ENCODE measurements at places on chromosomes 1 and 21. TPM values are rescaled to one million over a fixed set of nuclear protein-coding genes. Genes with fewer than 3 reads are reported as not detected.
A peak's percentile ranks its signal among the peaks of the same experiment; 100 is the strongest.

GRCh38 chr1:11908095-11908675, 18.0 kb downstream of the KIAA2013 start:
- DNase-seq, result no peak
- no peaks in the 10 kb centered on the region for H3K27me3 ChIP-seq
- H3K27ac ChIP-seq, result peak overlapping the region; percentile 95
- H3K4me1 ChIP-seq, result no peaks in the 10 kb centered on the region
- peak overlapping the region; percentile 80 for H3K4me3 ChIP-seq
- H3K36me3 ChIP-seq, result no peaks in the 10 kb centered on the region

DNA sequence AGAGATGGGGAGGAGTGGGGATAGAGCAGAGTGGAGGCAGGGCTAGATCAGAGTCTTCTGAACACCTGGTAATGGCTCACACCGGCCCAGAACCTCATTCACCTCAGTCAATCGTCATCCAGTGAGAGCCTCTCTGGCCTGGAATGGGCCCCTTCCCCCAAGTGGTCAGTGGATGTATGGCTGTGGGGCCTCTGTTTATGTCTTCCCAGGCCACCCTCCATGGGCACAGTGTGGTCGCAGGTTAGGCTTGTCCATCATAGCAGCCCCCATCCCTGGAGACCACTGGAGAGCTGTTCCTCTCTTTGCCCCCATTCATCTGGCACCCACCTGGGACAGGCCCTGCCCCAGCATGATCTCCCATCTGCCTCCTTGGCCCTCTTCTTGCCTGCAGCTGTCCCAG, 29.6 kb upstream of the TENT5C start:
- H3K27ac ChIP-seq, result no peak overlapping the region
- no peaks in the 10 kb centered on the region for H3K27me3 ChIP-seq
- H3K4me3 ChIP-seq, result no peak overlapping the region

GRCh38 chr1:150516050-150516591, 569 bp downstream of the FALEC start:
- H3K27me3 ChIP-seq, result no peaks in the 10 kb centered on the region
- H3K36me3 ChIP-seq, result no peaks in the 10 kb centered on the region
- H3K4me1 ChIP-seq, result peaks cover 8% of the 10 kb centered on the region
- peak overlapping the region; percentile 74 for H3K4me3 ChIP-seq
- no peak for DNase-seq

DNA sequence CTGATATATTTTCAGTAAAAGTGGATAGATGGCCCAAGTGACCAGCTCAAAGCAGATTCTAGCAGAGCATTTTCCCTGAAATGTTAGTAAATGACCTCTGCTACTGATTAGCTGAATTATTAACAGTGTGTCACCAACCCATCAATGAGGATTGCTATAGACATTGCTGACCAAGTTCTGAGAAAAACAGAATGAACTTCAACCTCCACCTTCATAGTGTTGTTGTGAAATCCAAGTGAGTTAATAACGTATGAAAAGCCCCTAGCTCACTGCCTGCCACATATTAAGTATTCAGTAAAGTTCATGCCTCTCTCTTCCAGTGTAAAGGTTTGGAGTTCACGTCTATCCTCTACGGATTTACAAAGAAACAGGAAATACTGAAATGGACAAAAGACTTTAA, 15.8 kb downstream of the PLPP3 start:
- H3K36me3 ChIP-seq, result no peaks in the 10 kb centered on the region
- DNase-seq, result no peak
- no peaks in the 10 kb centered on the region for H3K27me3 ChIP-seq
- H3K27ac ChIP-seq, result no peak overlapping the region
- no peak overlapping the region for H3K4me3 ChIP-seq

DNA sequence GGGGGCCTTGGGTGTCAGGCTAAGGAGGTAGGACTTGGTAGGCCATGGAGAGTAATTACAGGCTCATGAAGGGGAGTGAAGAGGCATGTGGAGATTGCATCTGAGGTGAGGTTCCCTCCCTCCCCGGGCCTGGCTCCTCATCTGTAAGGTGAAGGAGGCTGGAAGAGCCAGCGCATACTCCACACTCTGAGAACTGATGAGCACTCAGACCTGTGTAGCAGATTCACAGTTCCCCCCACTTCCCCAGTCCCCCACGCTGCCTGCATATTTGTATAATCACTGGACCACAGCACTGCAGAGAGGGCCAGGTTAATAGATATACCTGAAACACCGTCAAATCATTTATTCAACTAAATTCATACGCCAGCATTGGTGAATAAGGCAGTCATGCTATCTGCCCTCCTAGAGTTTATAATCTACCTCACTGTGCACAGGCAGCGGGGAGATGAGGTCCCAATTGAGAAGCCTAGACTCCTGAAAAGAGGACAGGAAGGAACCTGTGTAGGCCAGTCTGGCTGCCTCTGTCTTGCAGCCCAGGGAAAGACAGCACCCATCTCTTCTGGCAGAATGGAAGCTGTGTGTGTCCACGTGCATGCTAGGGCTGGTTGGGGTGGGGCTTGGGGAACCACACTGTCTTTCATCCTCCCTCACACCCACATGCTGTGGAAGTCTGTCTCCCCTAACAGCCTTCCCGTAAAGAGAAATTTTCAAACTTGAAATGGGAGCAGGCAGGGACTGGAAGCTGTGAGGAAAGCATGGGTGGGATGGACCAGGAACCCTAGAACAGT, 110.6 kb upstream of the ATP1A1 start:
- DNase-seq, result no peak
- no peaks in the 10 kb centered on the region for H3K4me1 ChIP-seq
- H3K36me3 ChIP-seq, result no peaks in the 10 kb centered on the region
- no peak overlapping the region for H3K27ac ChIP-seq

DNA sequence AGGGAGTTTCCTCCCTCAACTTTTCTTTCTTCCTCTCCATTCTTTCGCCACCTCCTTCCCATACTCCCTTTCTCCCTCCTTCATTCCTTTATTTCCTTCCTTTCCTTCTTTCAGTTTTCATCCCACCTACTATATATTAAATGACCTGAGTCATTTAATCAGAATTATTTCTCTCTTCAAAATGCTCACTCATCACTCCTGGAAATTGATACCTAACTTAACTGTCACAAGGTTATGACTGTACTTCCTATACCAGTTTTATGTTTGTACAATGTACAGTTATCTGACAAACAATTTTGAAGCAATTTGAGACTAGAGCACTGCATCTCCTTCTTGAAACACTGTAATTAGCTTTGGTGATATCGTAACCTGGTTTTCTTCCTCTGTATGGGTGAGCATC, 41.4 kb downstream of the NEXN start:
- peaks cover 99% of the 10 kb centered on the region for H3K36me3 ChIP-seq
- H3K4me3 ChIP-seq, result no peak overlapping the region
- H3K4me1 ChIP-seq, result peaks cover 10% of the 10 kb centered on the region
- no peaks in the 10 kb centered on the region for H3K27me3 ChIP-seq
- H3K27ac ChIP-seq, result peak overlapping the region; percentile 57

- H3K4me3 ChIP-seq, result no peak overlapping the region
- H3K4me1 ChIP-seq, result no peaks in the 10 kb centered on the region
- H3K36me3 ChIP-seq, result no peaks in the 10 kb centered on the region
- H3K27me3 ChIP-seq, result peaks cover 22% of the 10 kb centered on the region
Observed at GRCh38 chr21:45818276-45818903, 163.2 kb upstream of the COL6A1 start.

DNA sequence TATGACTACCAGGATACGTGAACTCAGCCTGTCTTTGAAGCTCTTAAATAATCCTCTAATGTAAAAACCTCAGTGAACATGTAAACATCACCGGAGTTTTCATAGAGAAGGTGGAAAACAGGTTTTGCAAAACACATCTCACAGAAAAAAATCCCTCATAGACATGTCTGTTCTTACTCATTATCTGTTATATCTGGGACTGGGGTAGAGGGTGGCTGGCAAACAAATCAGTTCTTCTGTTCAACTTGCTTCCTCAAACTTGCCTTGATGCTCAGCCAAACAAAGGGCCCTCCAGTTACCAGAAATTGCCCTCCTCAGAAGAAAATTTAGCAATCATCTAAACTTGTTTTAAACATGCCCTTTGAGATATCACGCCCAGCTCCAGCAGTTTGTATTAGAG, 66.1 kb upstream of the CXADR start:
- no peaks in the 10 kb centered on the region for H3K4me1 ChIP-seq
- no peaks in the 10 kb centered on the region for H3K36me3 ChIP-seq
- H3K4me3 ChIP-seq, result no peak overlapping the region

GRCh38 chr1:174023440-174023839, 1.3 kb upstream of the RC3H1 start:
- H3K4me1 ChIP-seq, result peaks cover 30% of the 10 kb centered on the region
- no peak overlapping the region for H3K4me3 ChIP-seq
- no peaks in the 10 kb centered on the region for H3K27me3 ChIP-seq
- no peaks in the 10 kb centered on the region for H3K36me3 ChIP-seq
- no peak for DNase-seq

DNA sequence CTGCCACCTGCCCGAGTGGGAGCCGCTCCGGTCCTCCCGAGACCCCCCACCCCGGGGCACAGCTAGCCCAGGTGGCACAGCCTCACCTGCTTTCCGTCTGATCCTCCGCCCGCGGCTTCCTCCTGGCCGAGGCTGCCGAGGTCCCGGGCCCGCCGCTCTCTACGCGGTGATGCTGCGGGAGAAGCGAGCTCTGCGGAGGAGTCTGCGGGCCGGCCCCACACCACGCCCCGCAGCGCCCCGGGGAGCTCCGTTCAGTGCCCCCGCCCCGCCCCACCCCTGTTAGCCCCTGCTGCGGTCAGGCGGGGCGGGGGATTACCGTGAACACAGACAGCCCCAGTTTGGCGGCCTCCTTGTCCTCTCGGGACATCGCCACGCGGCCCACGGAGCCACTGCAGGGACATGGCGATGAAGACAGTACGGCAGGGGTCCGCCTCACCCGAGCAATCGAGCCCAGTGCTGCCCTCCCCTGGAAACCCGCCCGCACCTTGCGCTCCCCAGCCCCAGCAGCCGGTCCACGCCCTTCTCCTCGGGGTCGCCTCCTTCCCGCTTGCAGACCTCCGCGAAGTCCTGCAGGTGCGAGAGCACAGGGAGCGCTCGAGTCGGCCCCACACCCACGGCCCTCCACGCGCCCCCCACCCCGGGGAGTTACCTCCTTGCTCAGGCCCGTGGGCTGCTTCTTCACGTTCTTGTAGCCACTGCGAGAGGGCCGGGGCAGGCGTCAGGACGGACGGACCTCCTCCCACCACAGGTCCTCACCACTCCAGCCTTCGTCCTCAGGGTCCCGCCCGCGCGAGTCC, 933 bp downstream of the C1orf35 start:
- DNase-seq, result peak; percentile 48
- peaks cover 18% of the 10 kb centered on the region for H3K4me1 ChIP-seq
- peak overlapping the region; percentile 82 for H3K4me3 ChIP-seq
- peak overlapping the region; percentile 85 for H3K27ac ChIP-seq

- H3K27me3 ChIP-seq, result no peaks in the 10 kb centered on the region
- DNase-seq, result no peak
- no peak overlapping the region for H3K4me3 ChIP-seq
- H3K27ac ChIP-seq, result no peak overlapping the region
Observed at GRCh38 chr21:27290028-27290427, 323.1 kb upstream of the ADAMTS5 start.

The HAO2 gene
- not detected for total RNA-seq
